ENCODE measurements at places on chromosomes 13 and 19.

DNA sequence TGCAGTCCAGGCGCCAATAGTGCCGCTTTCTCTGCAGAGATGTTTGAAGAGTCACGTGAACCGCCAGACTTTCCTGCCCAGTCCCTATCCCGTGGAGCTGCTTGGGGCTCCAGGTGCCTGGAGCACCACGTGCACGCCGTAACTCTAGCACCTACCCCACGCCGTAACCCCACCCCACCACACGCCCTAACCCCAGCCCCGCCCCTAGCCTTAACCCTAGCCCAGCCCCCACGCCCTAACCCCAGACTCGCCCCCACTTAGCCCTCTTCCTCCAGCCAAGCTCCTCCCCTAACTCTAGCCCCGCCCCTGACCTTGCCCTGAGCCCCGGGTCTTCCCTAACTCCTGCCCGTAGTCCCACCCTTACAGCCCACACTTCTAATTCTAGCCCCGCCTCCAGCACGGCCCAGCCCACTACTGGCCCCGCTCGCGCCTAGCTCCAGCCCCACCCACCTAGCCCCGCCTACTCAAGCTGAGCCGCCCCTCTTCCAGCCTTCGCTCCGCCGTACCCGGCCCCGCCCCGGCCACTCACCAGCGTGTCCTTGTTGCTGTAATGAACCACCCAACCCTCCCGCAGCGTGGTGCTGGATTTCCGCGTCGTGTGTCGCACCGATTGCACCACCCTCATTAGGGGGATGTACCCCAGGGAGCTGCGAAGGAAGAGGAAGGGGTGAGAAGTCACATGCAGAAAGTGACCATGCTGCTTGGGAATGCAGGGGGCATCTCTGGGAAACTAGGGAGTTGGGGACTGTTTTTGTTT lies 19.5 kb downstream of the PRKD2 start:
- DNase-seq = peak; percentile 69

DNA sequence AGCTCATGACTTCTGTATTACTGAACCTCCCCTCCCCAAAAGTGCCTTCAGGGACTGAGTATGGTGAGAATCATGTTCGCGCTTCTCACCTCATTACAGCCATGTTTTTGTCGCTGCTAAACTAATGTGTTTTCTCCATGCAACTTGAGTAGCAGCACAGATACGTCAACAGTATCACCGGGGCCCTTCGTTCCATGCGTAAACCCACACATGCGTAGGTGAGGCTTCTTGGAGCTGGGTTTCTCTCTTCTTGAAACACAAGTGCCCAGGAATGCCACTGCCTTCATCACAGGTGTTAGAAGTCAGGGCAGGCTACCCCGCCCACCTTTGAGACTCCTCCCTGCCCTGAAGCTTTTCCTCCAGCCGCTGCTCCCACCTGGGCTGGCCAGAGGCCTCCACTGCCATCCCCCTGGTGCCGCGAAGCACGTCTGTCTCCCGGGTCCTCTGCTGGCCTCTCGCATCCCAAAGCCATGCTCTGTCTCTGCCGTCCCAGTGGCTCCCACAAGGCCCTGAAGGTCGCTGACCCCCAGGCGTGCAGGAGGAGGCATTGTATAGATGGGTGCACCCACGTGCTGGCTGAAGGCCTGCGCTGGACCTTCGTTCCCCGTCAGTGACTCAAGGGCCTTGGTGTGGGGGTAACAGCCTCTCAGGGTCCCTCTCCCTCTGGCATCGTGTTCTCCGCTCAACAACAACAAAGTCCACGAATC lies 135.3 kb upstream of the MCF2L start:
- DNase-seq = no peak

GRCh38 chr13:91609353-91609752 lies 210.9 kb downstream of the GPC5 start:
- no peak for DNase-seq

- DNase-seq = no peak
Measured at GRCh38 chr13:42040730-42041010, 7.8 kb upstream of the DGKH start.

- DNase-seq = no peak
Measured at GRCh38 chr13:53250977-53251376, 222.4 kb downstream of the OLFM4 start.

GRCh38 chr13:29499506-29500165 lies 95.9 kb downstream of the SLC7A1 start:
- no peak for DNase-seq

GRCh38 chr13:41955605-41956004 lies 5.3 kb downstream of the VWA8 start:
- no peak for DNase-seq

DNA sequence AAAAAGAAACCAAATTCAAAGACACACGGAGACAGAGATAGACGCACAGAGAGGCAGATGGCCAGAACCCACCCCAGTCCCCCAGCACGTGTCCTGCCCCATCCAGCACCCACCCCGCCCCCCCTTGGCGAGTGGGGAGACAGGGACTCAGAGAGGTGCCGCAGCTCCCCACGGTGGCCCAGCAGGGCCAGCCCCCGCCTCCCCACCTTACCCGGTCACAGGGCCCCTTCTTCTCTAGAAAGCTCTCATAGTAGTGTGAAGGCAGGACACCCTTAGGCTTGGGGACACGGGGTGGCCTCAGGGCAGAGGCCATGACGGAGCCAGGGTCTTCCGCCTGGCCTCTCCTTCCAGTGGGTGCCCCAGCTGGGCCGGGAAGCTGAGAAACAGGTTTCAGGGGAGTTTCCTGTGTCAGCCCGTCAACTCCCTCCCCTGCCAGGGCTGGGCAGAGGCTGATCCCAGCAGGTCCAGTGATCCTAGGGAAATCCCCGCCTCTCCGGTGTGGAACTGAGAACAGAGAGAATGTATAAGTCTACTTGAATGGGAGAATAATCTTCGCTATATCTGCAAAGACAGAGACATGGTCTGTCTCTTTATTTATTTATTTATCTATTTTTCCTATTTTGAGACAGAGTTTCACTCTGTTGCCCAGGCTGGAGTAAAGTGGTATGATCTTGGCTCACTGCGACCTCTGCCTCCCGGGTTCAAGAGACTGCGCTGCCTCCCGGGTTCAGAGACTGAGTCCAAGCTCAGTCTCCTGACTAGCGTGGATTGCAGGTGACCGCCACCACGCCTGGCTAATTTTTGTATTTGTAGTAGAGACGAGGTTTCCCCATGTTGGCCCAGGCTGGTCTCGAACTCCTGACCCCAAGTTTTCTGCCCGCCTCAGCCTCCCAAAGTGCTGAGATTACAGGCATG lies at the start of gene STAP2:
Gene STAP2, minus strand, starts transcription at position 387 of the 915 bp plus-strand sequence. Its CDS starts 74 bp downstream, at position 313.
- no peak for DNase-seq

DNA sequence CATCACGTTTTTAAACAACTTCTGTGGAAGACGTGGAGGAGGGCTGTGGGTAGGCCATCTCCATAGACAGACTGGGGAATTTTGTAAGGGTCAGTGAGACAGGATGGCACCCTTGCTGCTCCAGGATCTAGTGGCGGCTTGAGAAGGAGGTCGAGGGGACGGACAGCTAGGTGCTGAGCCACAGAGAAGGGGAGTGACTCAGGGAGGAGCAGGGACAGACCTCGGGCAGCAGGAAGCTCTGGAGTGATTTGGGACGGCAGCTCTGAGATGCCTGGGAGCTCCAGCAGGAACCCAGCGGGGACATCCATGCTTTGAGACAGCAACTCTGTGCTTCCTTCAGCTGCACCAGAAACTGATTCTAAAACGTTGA lies 169.1 kb upstream of the SOX1 start:
- DNase-seq = no peak

DNA sequence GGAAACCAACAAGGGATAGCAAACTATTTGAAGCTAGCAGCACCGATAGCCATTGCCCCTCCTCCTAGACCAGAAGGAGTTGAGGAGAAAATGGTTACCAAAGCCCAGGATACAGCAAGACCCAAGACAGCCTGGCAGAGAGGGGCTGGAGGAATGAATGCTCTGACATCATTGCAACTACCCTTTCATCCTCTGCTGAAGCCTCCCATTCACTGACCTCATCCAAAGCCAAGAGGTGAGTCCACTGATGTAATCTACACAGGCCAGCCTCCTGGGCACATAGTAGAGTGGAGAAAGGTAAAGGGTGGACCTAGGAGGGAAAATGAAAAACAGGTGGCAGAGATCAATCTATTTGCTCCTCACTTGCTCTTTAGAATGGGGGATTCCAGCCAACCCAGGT lies 42.7 kb upstream of the ZNF780A start:
- DNase-seq = no peak

- DNase-seq = no peak
Measured at GRCh38 chr19:51807111-51807701, 12.2 kb downstream of the FPR3 start.

- no peak for DNase-seq
Measured at GRCh38 chr13:100860866-100861265, 186.3 kb upstream of the TMTC4 start.

DNA sequence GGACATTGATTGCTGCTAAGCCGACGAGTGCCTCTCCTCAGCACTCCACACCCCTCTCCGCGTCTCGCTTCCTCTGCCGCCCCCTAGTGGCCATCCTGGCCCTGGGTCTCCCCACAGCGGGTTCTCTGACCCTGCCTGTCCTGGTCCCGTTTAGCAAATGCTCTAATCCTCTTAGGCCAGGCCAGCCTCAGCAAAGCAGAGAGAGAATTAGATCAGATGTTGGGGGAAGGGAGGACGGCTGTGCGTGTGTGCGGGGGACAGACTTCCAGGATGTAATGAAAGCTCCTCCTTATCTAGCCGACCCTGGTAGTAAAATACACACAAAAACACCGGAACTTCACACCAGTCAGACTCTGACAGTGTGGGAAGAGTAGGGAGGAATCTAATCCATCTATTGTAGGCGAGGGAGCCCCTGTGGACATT lies 4.5 kb downstream of the TPRX2 start:
- DNase-seq = peak; percentile 35

DNA sequence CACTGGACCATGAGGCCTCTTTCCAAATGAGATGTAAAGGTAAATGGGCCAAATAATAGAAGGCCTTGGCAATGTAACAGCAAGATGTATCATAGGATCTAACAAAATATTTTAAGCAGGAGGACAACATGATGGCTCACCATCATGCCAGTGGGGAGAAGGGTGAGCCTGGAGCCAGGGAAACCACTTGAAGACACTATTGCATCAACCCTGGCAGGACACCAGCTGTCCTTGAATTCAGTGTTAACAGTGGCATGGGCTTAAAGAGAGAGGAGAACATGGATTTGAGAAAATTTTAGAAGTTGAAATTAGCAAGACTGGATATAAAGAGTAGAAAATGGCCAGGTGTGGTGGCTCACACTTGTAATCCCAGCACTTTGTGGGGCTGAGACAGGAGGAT lies 6.7 kb upstream of the RCBTB2 start:
- DNase-seq = no peak

GRCh38 chr19:10808937-10809649 lies 26.9 kb downstream of the TMED1 start:
- DNase-seq = no peak

GRCh38 chr19:16232127-16232526 lies 34.4 kb downstream of the AP1M1 start:
- DNase-seq = no peak

GRCh38 chr19:10884274-10884673 lies 12.9 kb downstream of the CARM1 start:
- no peak for DNase-seq

GRCh38 chr13:26558074-26558805 lies 757 bp downstream of the WASF3 start:
- DNase-seq = peak; percentile 32

DNA sequence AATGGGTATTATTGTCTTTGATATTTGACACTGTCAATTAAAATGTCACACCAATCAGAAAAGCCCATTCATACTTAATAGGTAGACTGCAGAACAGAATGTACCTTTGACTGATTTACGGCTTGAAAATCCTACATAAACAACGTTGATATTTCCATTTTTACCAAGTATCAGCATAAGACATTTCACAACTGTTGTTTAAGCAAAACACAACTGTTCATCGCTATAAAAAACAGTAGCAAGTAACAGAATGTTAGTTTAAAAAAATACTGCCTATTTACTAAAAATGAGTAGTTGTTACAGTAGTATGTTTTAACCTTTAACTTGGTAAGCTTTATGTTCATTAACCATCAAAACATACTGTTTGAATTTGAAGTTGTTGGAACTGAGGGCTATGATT lies 1096.6 kb downstream of the PCDH17 start:
- DNase-seq = peak; percentile 52

DNA sequence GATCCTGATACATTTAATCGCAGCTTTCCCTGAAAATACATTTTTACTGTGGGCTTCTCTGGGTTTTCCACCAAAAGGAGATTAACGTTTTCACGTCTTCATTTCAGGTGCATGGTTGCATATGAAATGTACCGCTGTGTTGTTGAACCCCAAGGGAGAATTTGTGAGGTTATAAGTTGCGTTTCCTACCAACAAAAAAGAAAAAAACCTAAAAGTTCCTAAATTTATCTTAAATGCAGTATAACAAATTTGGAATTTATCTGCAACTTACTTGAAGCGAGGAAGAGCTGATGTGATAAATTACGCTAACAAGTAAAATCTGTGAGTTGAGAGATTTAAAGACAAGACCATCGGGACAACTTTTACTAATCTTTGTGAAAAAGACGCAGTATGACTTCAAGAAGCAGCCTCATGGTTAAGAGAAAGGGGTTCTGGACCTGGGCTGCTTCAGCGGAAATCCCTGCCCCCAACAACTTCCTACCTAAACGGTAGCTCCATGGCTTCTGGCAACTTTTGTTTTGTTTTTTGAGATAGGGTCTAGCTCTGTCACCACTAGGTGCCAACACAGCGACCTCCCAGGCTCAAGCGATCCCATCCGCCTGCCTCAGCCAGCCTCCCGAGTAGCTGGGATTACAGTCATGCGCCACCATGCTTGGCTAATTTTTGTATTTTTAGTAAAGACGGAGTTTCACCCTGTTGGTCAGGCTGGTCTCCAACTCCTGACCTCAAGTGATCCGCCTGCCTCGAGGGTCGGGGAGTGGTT lies 958 bp upstream of the OBI1 start:
- DNase-seq = no peak

GRCh38 chr13:50306156-50306555 lies 290.9 kb downstream of the KCNRG start:
- DNase-seq = no peak

- no peak for DNase-seq
Measured at GRCh38 chr13:99122171-99122570, 78.5 kb upstream of the UBAC2 start.

DNA sequence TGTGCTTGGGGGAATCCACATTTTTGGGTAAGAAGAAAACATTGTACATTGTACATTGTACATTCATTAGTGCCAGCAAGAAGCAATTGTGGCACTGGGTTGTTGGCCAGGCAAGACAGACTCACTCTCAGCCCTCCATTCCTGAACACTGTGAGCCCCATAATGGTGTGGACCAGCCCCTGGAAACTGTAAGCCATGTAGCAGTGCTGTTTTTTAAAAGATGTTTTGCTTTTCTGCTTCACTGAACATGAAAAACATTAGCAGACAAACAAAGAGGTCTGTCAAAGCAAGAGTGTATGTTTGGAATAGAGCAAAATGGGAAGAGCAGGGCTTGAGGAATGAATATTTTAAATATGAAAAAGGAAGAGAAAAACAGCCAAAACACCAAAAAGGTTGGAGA lies 39.1 kb upstream of the IL17D start:
- DNase-seq = no peak

- no peak for DNase-seq
Measured at GRCh38 chr13:50334115-50334778, 319.0 kb downstream of the KCNRG start.
